Activated naive CD8-positive, alpha-beta T cell treated with anti-CD3 and anti-CD28 coated beads, Interleukin-2, amount 10 ng/mL, durations not matched to agents 7 days and 5 days (primary cell): ENCODE measurements at places on chromosomes 3 and 15.

DNA sequence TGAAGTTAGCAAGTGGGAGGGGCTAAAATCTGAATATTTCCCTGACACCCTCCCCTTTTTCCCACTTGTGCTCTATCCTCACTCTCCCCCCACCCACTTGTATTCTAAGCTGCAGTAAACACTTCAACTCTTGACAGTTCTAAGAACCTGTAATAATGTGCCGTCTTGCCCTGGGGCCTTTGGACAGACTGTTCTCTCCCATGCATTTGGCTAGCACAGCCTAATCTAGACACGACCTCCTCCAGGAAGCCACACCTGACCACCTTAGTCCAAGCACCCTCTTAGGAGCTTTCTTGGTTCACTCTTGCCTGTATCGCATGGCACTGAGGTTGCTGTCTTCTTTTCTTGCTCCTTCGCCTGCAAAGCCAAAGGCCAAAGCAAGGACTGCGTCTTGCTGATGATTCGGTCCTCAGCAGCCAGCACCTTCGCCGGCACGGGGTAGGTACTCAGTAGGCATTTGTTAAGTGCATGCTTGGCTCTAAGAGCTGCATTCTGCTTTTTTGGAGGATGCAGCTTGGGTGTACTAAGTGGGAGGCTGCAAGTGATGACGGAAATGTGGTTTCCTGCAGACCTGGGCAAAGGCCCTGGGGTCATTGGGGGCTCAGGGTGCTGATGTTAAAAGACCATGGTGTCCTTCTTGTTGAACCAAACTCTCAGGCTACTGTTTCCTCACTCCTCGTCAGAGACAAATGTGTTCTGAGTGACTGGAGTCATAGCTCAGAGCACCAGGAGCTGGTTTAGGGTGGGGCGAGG lies 2.0 kb upstream of the ZNF710 start:
- no peak for DNase-seq

GRCh38 chr15:77042955-77043920 lies 27.7 kb downstream of the TSPAN3 start:
- no peak for DNase-seq

DNA sequence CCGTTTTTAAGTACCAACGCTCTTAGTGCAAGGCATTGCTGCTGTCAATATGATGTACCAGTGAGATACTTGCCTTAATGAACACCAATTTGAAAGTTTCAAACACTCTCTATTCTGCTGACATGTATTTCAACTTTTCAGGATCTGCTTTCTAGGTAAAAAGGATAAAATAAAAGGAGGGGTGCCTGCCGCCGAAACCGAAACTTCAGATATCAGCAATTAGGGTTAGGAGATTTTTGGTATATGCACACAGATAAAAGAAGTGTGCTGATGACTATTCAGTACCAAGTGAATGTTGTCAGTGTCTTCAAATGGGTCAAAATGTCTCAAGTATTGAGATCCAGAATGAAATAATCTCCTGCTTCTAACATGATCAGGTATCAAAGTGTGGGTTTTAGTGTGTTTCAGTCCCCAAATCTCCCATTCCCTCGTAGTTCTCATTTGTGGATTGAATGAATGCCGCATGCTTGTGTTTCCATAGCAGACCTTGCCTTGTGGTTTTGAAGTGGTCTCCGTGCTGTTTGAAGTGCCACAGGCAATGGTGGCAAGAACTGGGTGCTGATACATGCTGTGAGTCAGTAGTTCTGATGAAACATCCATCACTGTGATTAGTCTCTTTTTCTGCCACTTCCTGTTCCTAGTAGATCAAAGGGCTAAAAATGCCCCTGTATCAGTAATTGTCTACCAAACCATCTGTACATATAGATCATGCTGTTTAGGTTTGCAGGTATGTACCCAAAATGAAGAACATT lies 22.5 kb downstream of the CHST14 start:
- DNase-seq: no peak

DNA sequence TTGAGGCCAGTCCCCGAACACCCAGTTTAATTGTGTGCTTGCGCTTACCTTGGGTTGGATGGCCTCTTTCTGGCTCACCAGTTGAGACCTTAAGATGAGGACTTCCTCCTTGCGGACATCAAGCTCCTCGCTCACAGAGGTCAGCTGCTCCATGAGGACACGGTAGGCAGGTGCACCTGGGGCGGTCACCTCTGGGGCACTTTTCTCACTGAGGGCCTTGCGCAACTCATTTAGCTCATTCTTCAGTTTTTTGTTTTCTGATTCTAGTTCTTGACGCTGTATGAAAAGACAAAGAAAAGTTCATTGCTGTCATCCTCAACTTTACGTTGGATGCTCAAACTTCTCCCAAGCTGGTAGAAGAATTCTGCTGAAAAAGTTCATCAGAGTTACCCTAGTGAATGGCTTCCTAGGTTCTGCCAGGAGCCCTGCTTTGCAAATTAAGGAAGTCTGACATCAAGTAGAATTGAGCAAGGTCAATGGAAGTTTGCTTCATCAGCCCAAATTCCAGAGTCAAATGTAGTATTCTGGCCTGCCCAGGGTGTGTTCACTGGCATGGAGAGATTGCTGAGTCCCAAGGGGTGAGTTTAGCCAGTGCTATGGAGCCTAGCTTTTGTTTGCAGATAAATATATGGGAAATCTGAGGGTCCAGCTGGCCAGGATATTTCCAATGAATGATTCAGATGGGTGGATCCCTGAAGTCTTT lies 55.8 kb upstream of the MYO5C start:
- DNase-seq: no peak

DNA sequence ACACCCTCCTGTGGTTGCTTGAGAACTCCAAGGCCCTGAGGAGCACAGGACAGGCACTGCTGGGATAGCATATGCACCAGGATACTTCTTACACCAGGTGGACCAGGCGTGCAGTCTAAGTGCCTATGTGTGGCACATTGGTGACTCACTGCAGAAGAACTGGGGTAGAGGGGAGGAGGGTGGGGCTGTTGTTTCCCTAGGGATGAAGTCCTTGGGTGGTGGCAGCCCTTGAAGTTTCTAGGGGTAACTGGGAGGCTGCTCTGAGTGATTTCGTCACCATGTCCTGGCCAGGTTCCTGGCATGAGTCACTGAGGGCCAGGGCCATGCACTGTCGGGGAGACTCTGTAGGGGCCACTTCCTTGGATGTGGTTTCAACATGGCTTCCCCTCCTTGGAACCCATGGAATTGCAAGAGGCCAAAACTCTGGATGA lies 15.9 kb downstream of the MYZAP start:
- no peak for DNase-seq

DNA sequence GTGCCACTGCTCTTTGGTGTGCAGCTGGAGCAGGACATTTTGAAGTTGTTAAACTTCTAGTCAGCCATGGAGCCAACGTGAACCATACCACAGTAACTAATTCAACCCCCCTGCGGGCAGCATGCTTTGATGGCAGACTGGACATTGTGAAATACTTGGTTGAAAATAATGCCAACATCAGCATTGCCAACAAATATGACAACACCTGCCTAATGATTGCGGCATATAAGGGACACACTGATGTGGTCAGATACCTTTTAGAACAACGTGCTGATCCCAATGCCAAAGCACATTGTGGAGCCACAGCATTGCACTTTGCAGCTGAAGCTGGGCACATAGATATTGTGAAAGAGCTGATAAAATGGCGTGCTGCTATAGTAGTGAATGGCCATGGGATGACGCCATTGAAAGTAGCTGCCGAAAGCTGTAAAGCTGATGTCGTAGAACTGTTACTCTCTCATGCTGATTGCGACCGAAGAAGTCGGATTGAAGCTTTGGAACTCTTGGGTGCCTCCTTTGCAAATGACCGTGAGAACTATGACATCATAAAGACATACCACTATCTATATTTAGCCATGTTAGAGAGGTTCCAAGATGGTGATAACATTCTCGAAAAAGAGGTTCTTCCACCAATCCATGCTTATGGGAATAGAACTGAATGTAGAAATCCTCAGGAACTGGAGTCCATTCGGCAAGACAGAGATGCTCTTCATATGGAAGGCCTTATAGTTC lies 12.2 kb downstream of the FEM1B start:
- DNase-seq: no peak

- DNase-seq: no peak
Observed at GRCh38 chr3:140081887-140082286, 146.9 kb downstream of the CLSTN2 start.

- DNase-seq: no peak
Observed at GRCh38 chr3:117955196-117955595, 1079.5 kb downstream of the IGSF11 start.

- no peak for DNase-seq
Observed at GRCh38 chr3:192033246-192033645, 572.3 kb downstream of the PYDC2 start.
